Prostate gland (tissue), 2 donors: ENCODE measurements at places on chromosomes 7 and 10. TPM values are rescaled to one million over a fixed set of nuclear protein-coding genes. Genes with fewer than 3 reads are reported as not detected.
A peak's percentile ranks its signal among the peaks of the same experiment; 100 is the strongest.

GRCh38 chr10:103666087-103666761, 172.7 kb downstream of the NEURL1 start:
- DNase-seq, result no peak

Gene ELOVL3
- not detected for total RNA-seq

- DNase-seq, result no peak
Observed at GRCh38 chr7:13880789-13881188, 108.7 kb downstream of the ETV1 start.

DNA sequence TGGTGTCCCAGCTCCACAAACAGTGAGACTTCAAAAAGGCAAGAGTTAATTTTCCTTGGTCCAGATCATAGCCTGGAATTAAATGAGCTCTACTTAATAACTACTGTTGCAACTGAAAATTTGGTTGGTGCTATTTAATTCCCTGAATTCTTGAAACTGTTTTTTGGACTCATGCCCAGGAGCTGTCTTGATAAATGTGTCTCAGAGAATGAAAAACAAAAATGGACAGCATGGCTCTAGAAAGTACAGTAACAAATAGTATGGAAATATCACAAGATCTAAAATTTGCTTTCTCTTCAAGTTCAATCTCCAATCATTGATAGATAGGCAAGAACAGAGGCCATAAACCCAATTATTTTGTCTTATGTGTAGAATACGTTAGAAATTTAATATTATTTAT, 42.5 kb downstream of the CCDC71L start:
- no peak for DNase-seq

Gene TCAF2
- 12.7 TPM for total RNA-seq

- no peak for DNase-seq
Observed at GRCh38 chr7:143507094-143507518, 29.4 kb downstream of the TAS2R41 start.

- no peak for DNase-seq
Observed at GRCh38 chr7:107080533-107080932, 36.0 kb downstream of the PRKAR2B start.

- no peak for DNase-seq
Observed at GRCh38 chr7:74290981-74291441, 1.8 kb downstream of the CLIP2 start.

- no peak for DNase-seq
Observed at GRCh38 chr10:43872644-43873043, 224.0 kb upstream of the ZNF32 start.

Gene CALD1
- total RNA-seq, result 314 TPM

Gene RNF133
- total RNA-seq, result 3.2 TPM

- no peak for DNase-seq
Observed at GRCh38 chr7:27997188-27997707, 183.3 kb downstream of the JAZF1 start.

Gene EGFR
- total RNA-seq, result 78.3 TPM

GRCh38 chr10:70601746-70602145, 795 bp downstream of the PRF1 start:
- DNase-seq, result no peak

GRCh38 chr7:31110331-31111108, 58.4 kb downstream of the ADCYAP1R1 start:
- DNase-seq, result no peak

- no peak for DNase-seq
Observed at GRCh38 chr7:75798770-75799169, 14.8 kb downstream of the CCL24 start.

GRCh38 chr7:40571796-40572195, 437.0 kb downstream of the SUGCT start:
- no peak for DNase-seq

Gene EBLN1
- 1.8 TPM for total RNA-seq

Gene ADCYAP1R1
- total RNA-seq, result 0.14 TPM

Gene MGMT
- 50.4 TPM for total RNA-seq

Gene CNOT4
- total RNA-seq, result 44.7 TPM

Gene ACSM6
- not detected for total RNA-seq

- no peak for DNase-seq
Observed at GRCh38 chr10:101444058-101444898, 90.3 kb downstream of the BTRC start.

Gene CUBN
- 1.3 TPM for total RNA-seq

DNA sequence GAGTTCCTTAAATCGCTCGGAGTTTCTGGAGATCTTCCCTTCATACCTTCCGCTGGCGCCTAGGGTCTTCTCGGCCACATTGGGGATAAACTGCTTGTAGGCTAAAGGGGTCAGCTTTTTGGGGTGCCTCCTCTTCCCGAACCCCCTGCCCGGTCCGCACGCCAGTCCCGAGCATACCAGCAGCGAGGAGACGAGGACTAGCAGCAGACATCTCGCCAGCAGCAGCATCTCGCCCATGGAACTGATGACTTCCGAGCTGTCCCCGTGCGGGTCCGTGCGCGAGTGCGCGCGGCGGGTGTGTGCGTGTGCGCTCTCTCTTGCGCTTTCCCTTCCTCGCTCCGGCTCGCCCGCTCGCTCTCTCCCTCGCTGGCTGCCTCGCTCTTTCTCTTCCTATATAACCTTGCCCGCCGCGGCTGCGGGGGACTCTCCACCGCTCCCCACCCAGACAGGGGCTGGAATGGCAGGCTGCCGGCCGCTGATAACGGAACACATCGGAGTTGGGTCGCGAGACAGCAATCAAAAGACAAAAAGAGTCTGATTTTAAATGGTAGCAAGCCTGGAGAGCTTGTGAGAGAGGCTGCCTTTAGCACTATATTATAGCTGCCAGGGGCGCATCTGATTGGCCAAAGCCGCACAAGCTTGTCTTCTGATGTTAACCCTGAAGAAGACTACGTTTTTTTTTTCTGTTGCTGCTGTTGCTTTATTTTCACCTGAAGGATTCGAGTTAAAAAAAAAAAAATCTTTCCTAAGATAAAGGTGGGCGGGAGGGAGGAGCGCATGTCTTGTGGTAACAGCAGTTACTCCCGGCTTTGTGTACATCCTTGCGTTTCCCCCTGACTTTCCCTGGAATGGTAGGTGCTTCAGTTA, at the start of gene SHH:
Gene SHH (minus strand): TSS at position 569 of the 867 bp plus-strand sequence. CDS start 341 bp downstream, at position 228.
- no peak for DNase-seq

Gene FAM25A
- total RNA-seq, result not detected

DNA sequence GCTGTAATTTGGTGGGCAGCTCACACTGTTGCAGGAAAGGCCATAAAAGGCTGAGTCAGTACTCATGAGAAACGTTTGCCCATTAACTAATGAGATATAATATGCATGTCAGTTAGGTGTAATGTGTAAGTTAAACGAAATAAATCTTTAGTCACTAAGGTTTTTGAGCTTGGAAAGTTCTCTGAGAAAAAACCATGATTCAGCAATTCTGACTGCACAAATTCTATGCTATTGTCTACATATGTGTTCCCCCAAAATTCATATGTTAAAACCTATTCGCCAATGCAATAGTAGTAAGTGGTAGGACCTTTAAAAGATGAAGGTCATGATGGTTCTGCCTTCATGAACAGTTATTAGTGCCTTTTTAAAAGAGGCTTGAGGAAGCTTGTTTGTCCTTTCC, 559.7 kb upstream of the LRRTM3 start:
- DNase-seq, result no peak

Gene PTF1A
- not detected for total RNA-seq

- no peak for DNase-seq
Observed at GRCh38 chr7:77933394-77933793, 134.8 kb downstream of the PHTF2 start.

GRCh38 chr7:103538964-103539709, 93.1 kb upstream of the SLC26A5 start:
- no peak for DNase-seq

Gene DHTKD1
- total RNA-seq, result 59.2 TPM

- DNase-seq, result no peak
Observed at GRCh38 chr7:21463524-21463923, 35.6 kb downstream of the SP4 start.

Gene CH25H
- total RNA-seq, result 1.6 TPM

Gene FAM25C
- total RNA-seq, result not detected

DNA sequence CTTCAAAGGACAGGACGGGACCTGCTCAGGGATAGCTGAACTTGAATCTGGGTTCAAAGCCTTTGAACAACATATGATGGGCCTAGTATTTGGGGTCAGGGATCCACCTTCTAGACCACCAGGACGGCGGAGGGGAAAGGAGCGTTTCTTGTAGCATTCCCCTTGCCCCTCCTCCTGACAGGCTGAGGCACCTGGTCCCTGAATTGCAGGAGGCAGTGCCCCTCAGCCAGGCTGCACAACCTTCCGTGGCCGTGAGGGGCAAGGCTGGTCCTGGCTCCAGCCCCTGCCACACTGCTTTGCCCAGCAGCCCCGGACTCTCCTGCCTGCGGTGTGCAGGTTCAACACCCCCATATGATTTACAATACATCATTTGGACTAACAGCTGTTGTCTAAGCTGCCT, 58.1 kb downstream of the INSIG1 start:
- DNase-seq, result no peak

Gene PRF1
- 0.32 TPM for total RNA-seq

GRCh38 chr7:151459726-151460473, 20.0 kb upstream of the CRYGN start:
- DNase-seq, result peak; percentile 87

DNA sequence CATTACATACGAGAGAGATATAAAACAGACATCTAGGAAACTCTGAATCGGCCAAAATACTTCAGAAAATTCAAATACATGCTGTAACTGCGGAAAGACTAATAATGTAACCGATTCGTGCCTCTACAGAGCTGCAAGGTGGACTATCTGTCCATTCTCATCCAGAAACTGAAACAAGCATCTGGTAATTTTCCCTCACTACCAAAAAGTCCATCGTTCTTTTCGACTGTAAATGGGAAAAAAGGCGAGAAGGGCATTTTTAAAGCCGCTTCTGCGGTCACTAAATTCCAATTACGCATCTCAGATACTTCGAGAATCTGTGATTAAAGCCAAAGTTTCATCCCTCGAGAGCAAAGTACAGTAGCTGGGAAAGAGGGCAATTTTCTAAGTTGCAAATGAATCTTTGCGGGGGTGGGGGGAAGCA, 1.3 kb downstream of the OGA start:
- no peak for DNase-seq

DNA sequence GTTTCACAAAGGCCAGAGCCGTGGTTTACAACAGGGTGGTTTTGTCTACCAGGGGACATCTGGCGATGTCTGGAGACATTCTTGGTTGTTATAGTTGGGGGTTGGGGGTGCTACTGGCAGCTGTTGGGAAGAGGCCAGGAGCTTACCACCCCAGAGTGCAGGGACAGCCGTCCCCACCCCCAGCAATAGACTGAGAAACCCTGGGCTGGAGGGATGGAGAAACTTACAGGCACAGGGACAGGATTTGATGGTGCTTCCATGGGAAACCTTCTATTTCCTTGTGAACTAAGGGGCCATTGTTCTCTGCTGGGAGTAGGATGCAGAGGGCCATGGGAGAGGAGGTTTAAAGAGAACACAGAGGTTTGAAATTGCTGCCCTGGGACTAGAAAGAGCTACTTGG, 10.9 kb downstream of the ADCK2 start:
- no peak for DNase-seq

Gene ZNF398
- 28.9 TPM for total RNA-seq

Gene NSUN6
- total RNA-seq, result 17.1 TPM

Gene GPR37
- total RNA-seq, result 69.4 TPM

DNA sequence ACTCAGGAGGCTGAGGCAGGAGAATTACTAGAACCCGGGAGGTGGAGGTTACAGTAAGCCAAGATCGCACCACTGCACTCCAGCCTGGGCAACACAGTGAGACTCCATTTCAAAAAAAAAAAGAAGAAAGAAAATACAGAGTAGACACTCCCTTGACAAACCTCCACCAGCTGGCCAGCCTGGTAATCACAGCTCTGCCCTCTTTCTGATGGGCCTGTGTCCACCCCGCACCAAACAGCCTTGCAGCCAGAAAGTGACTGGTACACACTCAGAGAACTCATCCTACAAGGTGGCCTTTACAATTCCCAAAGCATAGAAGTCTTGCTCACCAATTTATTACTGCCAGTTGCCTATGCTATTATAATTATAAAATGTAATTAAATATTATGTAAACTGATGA, 66.6 kb downstream of the COBL start:
- no peak for DNase-seq

- no peak for DNase-seq
Observed at GRCh38 chr10:32393911-32394310, 47.0 kb upstream of the EPC1 start.

GRCh38 chr7:92231-92674, 100.1 kb upstream of the FAM20C start:
- no peak for DNase-seq

GRCh38 chr7:123401295-123401694, 133.1 kb downstream of the IQUB start:
- DNase-seq, result no peak

- DNase-seq, result peak; percentile 91
Observed at GRCh38 chr10:72315611-72316385, 38.9 kb downstream of the DNAJB12 start.

GRCh38 chr7:45578022-45578421, 3.9 kb downstream of the ADCY1 start:
- DNase-seq, result no peak

DNA sequence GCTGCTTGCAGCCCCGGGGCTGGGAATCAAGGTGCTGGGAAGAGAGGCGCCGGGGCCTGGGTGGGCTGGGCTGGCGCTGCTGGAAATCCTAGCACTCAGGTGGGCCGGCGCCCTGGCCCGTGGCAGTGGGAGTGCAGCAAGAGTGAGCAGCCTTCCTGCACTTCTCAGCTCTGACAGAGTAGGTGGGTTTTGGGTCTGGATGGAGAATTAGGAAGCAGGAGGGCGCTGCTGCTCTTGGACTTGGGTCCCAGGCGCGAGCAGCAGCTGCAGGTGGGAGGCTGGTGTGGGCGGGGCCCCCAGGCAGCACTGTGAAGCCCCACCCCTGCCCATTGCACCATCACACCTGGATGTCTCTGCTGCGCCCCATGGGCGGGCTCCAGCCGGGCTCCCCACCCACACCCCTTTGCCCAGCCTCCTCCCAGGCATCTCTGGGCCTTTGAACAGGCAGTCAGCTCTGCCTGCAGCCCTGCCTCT, 6.0 kb downstream of the BRI3 start:
- DNase-seq, result peak; percentile 66

Gene SOSTDC1
- 2.3 TPM for total RNA-seq

DNA sequence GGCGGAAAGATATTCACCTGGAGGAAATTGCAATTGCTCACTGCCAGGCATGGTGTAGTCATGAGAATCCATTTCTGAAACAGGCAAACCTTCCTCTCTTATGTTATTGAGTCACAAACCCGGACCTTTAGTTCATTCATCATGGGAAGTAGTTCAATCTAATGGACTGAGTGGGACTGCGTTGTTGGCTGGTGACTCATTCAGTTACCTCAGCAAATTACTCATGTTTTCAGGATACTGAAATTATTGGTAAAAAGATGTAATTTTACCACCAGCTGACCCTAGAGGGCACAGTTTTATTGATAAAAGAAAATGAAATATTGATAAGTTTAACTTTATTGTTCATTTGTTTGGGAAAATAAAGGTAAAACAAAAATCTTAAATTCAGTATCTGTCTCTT, 1194.4 kb upstream of the SORCS1 start:
- DNase-seq, result no peak

Gene GNAT3
- not detected for total RNA-seq

GRCh38 chr7:92987538-92987937, 130.2 kb downstream of the SAMD9 start:
- no peak for DNase-seq

- no peak for DNase-seq
Observed at GRCh38 chr10:5079836-5080235, 14.4 kb upstream of the AKR1C3 start.

GRCh38 chr10:1255118-1255517, 198.9 kb downstream of the WDR37 start:
- no peak for DNase-seq

- DNase-seq, result no peak
Observed at GRCh38 chr7:116380025-116380424, 119.5 kb upstream of the CAV2 start.

Gene IL2RA
- total RNA-seq, result not detected

GRCh38 chr7:107463139-107464078, 6.4 kb upstream of the GPR22 start:
- peak; percentile 58 for DNase-seq
